ENCODE measurements at places on chromosomes 5 and 9. TPM values are rescaled to one million over a fixed set of nuclear protein-coding genes. Genes with fewer than 3 reads are reported as not detected.

Gene PCDHB16
- 0.22 TPM for total RNA-seq

- no peak for ATAC-seq
Observed at GRCh38 chr5:106415541-106415940, 1255.2 kb downstream of the EFNA5 start.

- ATAC-seq, result peak; percentile 15
Observed at GRCh38 chr9:89444274-89444673, 53.6 kb downstream of the SEMA4D start.

GRCh38 chr5:16492398-16493140 lies 27.0 kb upstream of the ZNF622 start:
- ATAC-seq, result peak; percentile 87

Gene CBY3
- 1.4 TPM for total RNA-seq

- no peak for ATAC-seq
Observed at GRCh38 chr5:104189909-104190308, 627.3 kb upstream of the NUDT12 start.

Gene SARDH
- 2.0 TPM for total RNA-seq

DNA sequence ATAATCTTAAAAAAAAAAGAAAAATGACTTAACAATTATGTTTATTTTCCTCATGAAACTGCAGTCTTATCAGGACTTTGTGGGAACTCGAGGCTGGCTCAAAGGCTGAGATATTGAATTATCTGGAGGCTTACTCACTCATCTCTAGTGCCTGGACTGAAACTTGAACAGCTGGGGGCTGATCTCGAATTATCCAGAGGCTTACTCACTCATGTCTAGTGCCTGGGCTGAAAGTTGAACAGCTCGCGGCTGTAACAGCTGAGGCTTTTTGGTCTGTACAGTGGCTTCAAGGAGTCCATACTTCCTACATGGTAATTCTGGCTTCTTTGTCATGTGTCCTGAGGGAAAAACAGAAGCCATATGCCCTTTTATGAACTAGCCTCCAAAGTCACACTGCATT lies 371.9 kb downstream of the CETN3 start:
- no peak for ATAC-seq

DNA sequence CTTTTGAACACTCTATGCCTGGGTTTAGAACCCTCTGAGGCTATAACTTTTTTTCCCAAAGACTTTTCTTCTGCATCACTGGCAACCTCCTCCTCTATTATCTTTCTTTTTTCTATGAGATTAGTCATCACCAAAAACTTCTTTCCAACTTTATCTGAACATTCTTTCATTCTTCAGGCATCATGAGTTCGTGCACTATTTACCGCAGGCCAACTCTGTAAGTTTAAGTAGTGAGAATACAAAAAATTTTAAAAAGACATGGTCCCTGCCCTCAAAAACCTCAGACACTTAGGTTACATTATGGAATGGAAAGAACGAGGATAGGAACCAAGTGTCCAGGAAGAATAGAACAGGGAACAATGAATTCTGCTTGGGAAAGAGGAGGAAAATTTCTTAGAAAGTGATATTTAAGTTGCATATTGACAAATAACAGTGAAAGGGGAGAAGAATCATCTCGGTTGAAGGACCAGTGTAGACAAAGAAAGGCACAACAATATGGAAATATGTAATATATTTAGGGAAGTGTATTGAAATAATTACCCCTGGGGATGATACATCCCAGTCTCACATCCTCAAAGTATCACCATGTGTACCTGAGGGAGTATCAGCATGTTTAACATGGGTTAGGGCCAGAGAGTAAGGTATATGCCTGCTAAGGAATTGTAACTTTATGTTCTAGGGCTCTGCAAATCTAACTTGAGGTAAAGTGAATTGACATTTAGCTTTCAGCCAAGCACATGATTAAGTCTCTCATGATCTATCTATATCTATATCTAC lies 196.5 kb upstream of the NREP start:
- ATAC-seq, result no peak

GRCh38 chr5:74478328-74478727 lies 162.2 kb downstream of the ENC1 start:
- ATAC-seq, result no peak

DNA sequence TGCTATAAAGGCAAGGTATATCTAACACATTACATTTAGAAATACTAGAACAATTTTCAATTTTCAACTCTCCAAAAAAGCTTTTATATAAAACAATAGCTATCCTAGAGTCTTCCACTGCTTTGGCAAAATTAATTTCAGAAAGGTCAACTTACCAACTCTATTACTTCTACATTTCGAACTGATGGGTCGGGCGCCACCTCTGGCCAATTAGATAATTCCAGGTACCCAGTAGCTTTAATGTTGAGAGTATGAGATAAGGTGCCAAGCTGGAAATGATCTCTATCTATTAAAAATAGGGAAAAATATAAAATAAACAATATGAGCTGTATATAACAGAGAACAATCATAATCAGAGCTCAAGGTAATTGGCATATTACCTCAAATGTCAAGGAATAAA lies 166.6 kb downstream of the AP3B1 start:
- no peak for ATAC-seq

GRCh38 chr5:167995844-167996425 lies 295.5 kb upstream of the WWC1 start:
- no peak for ATAC-seq

- ATAC-seq, result no peak
Observed at GRCh38 chr5:75364571-75365280, 27.7 kb downstream of the HMGCR start.

DNA sequence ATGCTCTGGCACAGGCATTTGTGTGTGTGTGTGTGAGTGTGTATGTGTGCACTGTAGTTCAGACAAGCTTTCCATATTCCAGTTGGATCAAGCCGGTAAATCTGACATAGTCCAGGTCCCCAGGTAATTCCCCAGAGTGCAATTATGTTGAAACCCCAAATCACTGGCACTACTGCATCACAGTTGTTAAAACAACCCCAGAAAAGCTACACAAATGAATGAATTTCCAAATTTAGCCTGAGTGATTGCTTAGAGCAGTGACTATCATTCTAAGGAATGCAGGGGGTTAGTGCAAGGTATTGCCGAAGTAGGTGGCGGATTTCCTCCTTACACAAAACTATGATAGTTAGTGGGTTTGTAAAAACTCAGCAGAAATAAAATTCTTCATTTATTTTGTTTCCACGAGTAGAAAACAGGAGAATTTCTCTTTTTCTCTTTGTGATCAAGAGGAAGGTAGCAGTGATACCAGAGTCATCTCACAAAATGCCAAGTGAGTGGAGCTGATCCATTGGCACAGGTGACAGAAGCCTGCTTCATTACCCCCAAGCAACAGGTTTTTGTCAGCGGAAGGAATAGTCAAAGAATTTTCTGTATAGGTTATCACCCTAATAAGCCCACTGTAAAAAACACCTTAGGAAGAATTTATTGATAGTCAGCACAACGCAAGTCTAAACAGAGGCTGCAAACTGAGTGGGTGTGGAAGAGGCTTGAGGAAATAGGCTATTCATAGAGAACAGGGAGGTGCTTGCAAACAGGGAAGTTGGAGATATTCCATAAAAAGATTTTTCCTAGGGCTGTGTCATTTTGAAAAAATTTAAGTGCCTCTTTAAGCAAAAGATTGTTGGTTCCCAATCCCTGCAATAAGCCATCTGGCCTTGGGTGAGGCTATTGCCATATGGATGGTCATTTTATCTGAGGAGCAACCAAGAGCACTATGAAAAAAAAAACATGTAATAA lies 385.1 kb downstream of the CHSY3 start:
- ATAC-seq, result peak; percentile 80

GRCh38 chr9:134536101-134536900 lies 105.3 kb upstream of the COL5A1 start:
- peak; percentile 32 for ATAC-seq

Gene CAVIN4
- total RNA-seq, result 1.7 TPM

Measured in motor neuron (in vitro differentiated cells).